ENCODE measurements at places on chromosomes 3 and 15. TPM values are rescaled to one million over a fixed set of nuclear protein-coding genes. Genes with fewer than 3 reads are reported as not detected.

- no peak for DNase-seq
These were observed 479.8 kb downstream of the PLOD2 start for GRCh38 chr3:145681181-145681580.

DNA sequence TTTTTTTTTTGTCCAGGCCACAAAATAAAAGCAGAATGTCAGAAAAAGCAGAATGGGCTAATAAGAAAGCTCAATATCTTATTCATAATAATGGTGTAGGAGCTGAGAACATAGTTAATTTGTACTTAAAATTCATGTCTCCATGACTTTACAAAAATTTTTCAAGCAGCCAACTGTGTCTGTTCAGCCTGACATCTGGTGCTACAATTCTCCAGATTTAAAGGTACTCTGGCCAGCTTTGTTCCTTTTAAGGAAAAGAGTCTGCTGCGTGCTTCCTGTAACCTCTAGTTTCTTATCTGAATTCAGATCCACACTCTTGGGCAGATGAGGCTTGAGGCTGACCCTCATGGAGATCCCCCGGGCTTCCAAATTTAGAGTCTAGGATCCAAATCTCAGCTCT is 8.7 kb upstream of the RFX7 start:
- DNase-seq: peak; percentile 41

DNA sequence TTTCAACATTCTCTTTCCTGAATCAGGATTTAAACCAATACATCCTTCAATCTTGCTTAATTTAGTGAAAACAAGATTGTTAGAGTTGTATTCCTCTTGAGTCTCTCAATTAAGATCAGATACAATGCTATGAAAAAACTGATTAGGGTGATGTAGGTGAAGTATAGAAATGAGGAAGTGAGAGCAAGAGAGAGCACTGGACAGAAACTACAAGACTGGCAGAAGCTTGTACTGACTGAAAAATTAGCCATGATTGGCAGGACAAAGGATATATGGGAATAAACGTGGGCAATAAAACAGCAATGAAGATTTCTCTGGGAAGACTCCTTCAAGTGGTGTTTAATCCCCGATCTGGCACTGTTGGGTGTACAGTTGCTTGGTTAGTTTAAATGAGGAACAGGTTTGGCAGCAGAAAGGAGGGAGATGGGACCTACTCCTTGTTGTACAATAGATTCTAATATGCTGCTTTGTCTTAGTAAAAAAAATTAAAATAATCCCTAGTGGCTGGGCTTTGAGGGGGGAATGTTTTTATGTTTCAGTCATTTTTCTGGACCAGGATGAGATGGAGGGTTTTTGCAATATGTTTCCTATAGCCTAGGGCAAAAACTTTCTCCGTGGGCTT is 252.7 kb downstream of the SLC9A9 start:
- DNase-seq: no peak

- peak; percentile 18 for DNase-seq
These were observed 203.9 kb downstream of the NEK10 start for GRCh38 chr3:27165321-27165721.

DNA sequence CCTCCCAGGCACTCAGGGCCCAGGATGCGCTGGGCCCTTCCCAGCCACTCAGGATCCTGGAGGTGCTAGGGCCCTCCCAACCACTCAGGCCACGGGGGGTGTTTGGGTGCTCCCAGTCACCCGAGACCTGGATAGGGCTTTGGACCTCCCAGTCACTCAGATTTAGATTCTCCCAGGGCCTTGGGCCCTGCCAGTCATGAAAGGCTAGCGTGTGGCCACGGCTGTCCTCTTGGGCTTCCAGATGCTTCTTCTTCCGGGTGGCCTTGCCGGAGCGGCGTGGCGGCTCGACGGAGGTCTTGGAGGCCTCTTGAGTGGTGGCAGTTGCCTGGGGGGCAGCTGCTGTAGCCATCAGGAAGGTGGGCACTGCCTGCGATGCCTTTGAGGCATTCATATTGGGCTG is 2.8 kb downstream of the MAGEL2 start:
- DNase-seq: no peak

DNA sequence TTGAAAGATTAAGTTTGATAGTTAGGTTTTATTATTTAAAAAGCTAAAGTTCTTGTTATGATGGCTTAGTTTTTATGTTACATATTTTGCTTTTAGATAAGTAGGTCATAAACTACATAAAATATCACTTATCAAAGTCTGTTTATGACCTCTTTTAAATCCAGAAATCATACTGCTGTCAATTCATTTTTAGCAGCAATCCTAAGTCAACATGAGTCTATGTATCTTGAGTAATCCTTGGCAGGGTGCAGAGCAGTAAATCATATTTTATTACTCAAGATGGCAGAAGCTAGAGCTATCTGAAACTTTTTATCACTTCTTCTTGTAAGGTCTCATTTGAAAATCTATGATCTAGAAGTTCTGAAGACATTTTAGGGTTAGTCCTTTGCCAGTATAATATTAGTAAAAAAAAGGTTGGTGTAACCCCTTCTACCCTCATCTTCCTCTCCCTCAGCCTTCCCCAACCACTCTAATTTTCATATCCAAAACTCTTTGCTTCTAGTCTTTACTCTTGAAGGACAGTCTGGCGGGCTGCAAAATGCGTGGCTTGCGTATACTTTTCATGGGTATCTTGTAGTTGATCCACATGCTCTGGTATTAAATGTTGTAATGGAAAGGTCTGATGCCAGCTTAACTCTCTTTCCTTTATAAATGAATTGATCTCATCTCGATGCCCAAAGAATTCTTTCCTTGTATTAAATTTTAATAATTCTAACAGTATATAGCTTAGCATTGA is 134.0 kb upstream of the THRB start:
- peak; percentile 82 for DNase-seq

DNA sequence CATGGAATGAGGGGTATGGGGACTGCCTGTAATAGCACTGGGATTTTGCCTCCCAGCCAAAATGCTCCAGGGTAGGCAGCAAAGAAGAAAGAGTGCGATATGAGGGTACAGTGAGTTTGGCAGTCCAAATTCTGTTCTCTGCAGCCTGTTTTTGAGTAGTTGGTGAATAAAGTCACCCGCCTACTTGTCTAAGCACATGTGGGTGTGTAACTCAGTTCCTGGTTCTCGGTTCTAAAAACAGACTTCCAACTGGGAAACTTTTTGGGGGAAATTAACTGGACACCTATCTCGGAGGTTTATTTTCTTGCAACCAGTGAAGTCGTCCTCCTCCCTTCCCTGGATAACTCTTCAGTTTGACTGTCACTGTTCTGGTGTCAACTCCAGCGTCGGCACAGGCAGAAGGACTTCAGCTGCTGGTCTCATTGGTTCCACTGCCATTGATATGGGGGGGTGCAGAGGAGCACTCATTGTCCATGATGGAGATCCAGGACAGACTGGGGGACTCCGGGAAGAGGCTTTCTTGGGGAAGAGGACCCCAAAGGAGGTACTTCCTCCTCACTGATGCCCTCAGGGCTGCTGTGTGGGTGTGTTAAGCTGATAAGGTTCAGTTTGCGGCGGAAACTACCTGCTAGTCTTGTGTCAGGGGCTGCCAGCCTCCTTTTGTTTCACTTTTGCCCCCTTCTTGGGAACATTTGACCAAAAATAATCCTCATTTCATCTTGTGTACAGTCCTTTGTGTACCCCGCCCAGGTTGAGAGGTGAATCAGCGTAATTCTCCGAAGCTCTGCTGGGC is 13.2 kb downstream of the GHRL start:
- DNase-seq: no peak

- no peak for DNase-seq
These were observed 141.2 kb upstream of the LRIG1 start for GRCh38 chr3:66642019-66642418.

- no peak for DNase-seq
These were observed 42.6 kb downstream of the PPCDC start for GRCh38 chr15:75065851-75066509.

- DNase-seq: no peak
These were observed 20.0 kb downstream of the COPS2 start for GRCh38 chr15:49135342-49135857.

- no peak for DNase-seq
These were observed 310.4 kb downstream of the RYR3 start for GRCh38 chr15:33621141-33621540.

SQOR gene
- total RNA-seq: 50.6 TPM

ANKUB1 gene
- total RNA-seq: 40.9 TPM

RASL12 gene
- 107 TPM for total RNA-seq

FOXL2 gene
- 5.3 TPM for total RNA-seq
